Hepatic stellate cell (primary cell): ENCODE measurements at places on chromosomes 5 and 9.
A peak's percentile ranks its signal among the peaks of the same experiment; 100 is the strongest.

GRCh38 chr5:154970759-154971158 lies 29.9 kb downstream of the MRPL22 start:
- DNase-seq: no peak

- DNase-seq: no peak
Observed at GRCh38 chr9:1875921-1876448, 139.2 kb upstream of the SMARCA2 start.

DNA sequence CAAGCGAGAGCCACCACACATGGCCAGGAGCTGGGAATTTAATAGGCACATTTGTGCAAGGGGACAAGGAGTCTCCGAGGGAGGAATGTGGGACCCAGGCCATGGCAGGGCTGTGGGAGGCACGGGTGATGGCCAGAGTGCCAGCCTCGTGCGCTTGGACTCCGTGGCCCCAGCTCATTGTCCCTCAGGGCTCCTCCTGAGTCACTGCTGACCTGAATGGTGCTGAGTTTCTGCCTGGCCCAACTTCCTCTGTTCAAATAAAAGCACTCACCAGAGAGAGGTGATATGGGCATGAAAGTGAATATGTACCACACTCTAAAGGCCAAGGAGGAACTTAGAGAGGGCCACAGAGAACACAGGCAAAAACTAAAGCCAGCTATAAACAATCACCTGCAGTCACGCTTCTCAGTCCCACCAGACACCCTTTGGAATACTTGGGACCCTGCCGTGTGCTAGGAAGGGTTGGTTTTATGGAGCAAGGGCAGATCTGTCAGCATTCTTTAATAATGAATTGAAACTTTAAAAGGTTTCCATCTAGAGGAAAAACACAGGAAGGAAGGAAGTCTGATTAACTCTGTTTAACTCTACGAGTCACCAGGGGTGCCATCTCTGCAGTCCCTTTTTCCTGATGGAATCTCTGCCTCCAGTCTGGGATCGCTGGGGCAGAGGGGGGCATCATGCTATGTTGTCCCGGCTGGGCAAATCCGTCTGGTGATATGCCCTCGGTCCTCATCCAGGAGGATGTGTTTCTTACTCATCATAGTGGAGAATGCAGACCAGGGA lies 25.1 kb upstream of the UBE2QL1 start:
- no peak for DNase-seq

DNA sequence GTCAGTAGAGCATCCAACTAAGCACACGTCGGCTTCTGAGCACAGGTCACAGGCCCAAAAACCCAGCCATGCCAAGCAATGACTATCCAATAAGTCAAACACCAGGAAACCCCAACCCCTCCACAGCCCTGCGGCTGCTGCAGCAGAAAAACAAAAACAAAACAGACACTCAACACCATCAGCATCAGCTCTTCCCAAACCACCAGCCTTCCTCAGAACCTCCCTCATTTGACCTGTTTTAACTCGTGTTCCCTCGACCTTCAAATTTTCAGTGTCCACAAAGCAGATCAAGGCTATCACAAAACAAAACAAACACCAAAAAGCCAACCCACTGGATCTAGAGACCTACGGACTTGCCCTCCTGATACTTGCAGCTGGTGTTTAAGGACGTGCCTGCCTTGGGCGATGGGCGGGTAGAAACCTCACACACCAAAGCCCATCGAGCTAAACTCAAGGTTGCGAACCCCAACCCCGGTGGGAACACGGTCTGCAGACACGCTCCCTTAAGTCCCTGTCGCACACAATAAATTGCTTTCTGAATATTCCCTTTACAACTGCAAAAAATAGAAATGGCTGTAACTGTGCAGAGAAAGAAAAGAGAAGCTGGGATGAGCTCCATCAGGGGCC lies 247.1 kb upstream of the ANKRD55 start:
- peak; percentile 24 for DNase-seq

DNA sequence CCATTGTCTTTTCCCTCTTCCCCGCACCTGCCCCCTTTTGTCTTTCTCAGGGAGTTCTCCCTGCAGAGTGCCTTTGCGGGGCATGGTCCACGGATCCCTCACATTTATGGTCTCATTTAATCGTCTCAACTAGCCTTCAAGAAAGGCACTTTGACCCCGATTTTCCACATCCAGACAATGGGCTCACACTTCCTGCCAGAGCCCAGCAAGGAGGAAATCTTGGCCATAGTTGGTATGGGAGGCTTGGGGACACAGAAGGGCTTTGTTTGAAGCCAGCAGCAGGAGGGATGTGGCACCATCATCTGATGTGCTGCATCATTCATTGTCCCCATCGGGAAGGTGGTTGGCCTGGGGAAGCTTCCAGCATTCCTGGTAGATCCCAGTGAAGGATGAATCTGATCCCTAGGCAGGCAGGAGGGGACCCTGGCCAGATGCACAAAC lies 24.9 kb downstream of the GSN start:
- DNase-seq: no peak

- no peak for DNase-seq
Observed at GRCh38 chr5:153756540-153756939, 266.1 kb downstream of the GRIA1 start.

DNA sequence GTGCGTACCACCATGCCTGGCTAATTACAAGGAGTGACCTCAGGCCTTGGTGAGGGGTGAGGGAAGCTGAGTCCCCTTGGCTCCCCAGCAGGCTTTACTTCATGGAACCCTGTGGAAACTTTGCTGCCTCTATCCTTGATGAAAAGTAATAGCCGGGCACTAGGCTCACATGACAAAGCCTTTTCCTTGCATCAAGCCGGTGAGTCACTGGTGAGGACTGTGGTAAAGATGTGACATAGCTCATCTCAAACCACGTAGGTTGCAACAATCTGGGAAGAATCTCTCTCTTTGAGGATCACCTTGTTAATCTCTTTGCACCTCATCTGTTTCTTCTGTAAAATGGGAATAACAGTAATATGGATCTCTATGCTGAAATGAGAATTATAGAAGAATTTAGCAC lies 116.3 kb upstream of the SLC25A48 start:
- no peak for DNase-seq

- DNase-seq: peak; percentile 80
Observed at GRCh38 chr5:179763215-179763945, 30.4 kb upstream of the LTC4S start.

DNA sequence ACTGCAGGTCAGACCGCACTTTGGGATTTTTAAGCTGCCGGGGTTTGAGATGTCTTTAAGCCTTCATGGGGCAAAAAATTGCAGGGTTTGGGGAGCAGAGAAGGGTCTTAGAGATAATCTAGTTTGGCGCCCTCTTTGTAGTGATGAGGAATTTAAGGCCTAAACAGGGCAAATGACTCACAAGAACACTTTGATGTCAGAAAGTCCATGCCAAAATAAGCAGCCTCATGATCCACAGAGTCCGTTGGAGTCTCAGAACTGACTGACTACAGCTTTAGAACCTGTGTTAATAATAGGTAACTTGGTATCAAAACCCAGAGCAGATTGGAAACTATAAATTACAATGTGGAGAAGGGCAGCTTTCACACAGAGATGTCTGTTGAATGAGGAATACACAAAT lies 35.9 kb upstream of the PTGS1 start:
- no peak for DNase-seq

DNA sequence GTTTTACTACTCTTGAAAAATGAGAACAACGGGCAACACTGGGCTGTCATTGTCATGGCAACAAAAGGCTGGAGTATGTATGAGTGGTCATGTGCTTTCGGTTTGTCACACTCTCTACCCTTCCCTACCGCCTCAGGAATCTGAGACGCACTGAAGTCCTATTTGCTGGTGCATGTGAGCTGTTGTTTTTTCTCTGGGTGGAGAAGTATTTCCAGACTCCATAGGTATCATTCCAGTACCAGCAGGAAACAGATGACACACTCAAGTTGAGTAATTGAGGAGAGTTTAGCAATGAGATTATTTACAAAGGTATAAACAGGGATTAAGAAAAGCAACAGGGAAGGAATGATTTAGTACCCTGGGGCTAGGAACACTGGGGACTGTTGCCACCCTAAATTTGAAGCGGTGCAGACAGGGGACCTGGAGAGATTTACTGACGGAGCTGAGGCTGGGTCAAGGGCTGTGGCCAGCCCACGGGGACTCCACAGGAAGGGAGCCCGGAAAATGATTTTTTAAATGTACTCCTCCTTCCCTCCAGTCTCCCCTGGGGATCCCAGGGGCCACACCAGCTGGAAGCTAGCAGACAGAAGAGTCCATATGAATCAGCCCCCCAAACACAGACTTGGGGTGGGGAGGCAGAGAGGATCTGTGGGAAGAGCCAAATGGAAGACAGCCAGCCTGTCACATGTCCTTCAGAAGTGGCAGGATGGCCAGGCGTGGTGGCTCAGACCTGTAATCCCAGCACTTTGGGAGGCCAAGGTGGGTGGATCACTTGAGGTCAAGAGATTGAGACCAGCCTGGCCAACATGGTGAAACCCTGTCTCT lies 13.2 kb upstream of the ZBTB43 start:
- peak; percentile 51 for DNase-seq

- DNase-seq: no peak
Observed at GRCh38 chr9:122446819-122447484, 30.8 kb downstream of the OR1J1 start.

GRCh38 chr9:14985419-14985818 lies 75.2 kb upstream of the FREM1 start:
- no peak for DNase-seq

DNA sequence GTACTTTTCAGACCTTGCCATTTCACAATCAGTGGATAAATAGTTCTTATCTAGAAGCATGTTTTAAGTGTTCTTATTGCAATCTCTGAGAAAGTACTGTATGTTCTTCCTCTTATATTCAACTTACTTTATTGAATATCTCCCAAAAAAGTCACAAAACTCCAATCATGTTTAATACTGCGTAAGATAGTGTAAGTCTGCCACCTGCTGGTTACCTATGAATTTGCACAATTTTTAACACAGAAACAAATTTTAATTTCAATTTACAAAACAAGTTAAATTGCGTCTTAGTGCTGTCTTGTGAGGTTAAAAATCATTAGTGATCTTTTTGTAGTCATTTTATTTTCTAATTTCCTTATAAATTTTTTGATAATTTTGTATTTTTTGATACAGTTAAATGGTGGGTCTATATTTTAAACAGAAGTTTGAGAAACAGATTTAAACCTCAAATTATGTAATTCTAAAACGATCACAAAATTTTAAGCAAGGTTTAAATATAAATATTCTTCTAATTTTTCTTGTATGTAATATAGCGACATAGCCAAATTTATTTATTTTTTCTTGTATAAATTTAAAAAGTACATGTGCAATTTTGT lies 115.8 kb downstream of the EMB start:
- no peak for DNase-seq

DNA sequence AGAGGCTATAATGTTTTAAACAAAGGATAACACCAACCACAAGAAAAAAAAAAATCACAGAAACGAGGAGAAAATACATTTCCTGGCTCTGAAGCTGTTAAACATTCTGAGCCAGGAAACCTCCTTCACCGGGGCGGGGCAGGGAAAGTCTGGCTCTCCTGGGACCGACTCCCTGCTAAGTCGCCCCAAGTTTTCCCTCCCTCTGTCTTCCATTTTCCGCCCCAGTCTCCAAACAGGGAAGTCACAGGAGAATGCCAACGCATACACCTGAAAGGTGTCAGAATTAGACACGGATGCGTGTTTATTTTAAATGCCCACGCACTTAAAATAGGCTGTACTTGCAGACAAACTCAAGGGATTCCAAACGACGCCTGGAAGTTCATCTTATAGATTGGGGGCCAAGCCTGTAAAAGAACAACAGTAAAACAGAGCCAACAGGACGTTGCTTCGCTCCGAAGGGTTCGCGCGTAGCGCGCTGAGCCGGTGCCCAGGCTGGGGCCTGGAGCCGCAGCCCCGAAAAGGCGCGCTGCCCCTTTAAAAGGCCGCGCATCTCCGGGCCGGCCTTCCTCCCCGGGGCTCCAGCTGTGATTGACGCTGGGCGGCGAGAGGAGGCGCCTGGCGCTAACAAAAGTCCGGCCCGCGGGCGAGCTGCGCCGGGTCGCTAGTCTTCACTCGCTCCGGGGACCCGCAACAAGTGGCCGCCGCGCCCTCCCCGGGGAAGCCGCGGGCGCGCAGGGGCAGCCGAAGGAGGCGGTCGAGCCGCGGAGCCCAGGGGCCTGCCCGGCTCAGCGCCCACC lies at the start of gene FBXL7:
Gene FBXL7 (plus strand): TSS at position 653 of the 797 bp plus-strand sequence.
- DNase-seq: peak; percentile 79

DNA sequence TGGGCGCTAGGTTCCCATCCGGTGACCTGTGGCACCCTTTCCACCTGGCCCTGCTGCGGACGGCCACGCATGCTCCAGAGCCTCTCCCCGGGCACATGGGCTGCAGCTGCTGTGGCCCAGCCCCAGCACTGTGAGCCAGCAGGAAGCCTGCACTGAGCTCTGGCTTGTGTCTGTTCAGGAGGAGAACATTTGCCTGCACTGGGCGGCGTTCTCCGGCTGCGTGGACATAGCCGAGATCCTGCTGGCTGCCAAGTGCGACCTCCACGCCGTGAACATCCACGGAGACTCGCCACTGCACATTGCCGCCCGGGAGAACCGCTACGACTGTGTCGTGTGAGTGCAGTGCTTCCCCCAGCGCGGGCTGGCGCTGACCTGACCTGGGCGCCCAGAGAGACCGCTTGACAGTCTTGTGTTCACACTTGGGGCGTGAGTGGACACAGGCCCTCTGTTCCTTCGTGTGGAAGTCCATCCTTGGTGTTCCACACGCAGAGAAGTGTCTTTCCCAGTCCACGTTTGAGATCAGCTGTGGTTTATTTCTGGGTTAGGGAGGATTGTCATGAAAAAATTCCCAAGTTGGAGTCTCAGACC lies 66.2 kb upstream of the CACNA1B start:
- no peak for DNase-seq

DNA sequence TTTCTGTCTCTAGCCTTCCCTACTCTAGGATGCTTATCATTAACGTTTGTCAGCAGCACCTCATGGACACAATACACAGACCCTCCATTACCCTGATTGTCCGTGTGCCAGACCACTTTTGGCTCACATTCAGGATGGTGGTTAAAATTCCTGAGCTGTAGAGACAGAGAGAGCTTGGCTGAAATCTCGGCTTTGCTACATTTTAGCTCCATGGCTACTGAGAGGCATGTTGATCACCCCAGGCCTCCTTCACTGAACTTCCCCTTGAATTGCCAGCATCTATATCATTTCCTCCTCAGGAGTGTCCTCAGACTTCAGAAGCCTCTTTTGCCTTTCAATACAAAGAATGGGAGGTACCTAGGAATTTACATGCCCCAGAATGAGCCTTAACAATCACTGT lies 104.7 kb upstream of the ISL1 start:
- DNase-seq: no peak

- peak; percentile 94 for DNase-seq
Observed at GRCh38 chr9:131393622-131394463, at the start of gene PRRC2B. Gene PRRC2B (plus strand): TSS chr9:131394086. CDS start chr9:131430145, 36,059 bp downstream.

GRCh38 chr5:172897481-172898217 lies 61.6 kb upstream of the RPL26L1 start:
- peak; percentile 74 for DNase-seq
